ENCODE measurements at places on chromosomes 1 and 21.

DNA sequence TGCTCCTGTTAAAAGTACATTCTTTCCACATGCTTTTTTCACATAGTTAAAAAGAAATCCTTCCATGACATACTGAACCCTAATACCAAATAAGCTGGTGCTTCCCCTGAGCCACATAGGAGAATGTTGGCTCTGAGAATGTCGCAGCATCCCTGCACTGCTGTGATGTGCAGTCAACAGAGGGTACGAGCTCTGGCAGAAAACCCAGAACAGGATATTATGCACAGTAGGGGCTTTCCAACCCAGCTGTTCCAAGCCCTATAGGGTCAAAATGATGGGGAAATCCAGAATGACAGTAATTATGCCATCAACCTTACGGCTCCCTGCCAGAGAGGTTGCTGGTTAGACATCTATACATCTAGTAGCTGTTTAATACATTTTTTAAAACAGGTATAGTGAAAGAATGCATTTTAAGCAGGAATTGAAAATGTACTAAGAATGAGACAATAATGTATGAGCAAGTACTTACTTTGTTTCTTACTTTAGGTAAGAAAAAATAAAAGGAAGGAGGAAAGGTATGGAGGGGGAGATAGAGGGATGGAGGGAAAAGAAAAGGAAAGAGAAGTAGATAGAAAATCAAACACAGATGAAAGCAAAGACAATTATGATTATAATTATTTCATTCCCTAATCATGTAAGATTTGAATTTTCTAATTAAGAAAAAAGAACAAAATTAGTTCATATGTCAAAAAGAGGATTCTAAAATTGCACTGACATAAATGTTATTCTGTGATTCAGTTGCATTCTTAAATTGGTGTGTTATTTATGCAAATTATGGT is 126.0 kb downstream of the NR5A2 start:
- no peak for DNase-seq

DNA sequence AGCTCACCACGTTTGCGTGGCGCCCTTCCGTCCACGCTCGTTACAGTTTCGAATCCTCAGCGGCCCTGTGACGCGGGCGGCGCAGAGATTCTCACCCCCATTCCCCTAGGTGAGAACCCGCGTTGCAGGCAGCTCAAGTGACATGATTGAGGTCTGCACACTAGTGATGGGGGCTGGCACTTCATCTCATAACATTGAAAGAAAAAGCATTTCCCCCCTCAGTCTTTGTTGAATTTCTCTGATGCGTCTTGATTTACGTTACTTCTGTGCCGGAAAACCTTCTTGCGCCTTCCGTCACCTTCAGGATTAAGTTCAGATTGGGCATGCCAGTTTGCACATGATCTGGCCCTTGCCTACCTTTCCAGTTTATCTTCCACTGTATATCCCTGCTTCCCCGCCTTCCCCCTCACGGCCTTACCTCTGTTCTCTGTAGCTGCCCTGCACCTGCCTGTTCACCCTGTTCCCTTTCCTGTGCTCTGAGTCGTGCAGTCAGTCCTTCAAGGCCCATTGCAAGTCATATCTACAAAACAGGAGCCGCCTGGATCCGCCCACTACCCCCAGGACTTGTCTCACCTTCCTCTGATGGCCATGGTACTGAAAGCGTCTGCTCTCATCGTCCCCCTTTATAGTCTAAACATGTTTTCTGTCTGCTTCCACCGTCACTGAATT is 1.1 kb downstream of the CTPS1 start:
- peak; percentile 17 for DNase-seq

GRCh38 chr1:154951901-154952657 is 3.8 kb downstream of the PBXIP1 start:
- DNase-seq, result no peak

DNA sequence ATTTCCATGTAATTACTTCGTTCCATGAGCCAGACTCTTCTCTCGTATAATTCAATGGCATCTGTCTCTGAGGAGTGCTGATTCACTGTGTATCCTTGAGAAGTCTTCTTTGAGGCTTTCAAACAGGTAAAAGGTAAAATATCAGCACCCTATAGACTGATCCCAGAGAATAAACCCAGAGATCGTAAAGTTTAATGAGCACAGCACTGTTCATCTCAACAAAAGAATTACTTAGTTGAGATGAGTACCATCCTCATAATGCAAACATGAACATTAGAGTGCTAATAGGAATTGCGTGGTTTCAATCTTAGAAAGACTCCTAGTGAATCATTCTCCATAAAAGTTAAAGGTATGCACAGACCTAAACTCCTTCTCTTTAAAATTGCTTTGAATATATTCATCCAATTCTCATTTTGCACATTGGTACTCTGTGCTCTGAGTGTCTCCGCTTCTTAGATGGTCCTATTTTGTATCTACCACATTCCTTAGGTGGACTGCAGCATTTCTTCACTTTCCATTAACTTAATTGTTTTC is 97.2 kb downstream of the TBX15 start:
- no peak for DNase-seq

DNA sequence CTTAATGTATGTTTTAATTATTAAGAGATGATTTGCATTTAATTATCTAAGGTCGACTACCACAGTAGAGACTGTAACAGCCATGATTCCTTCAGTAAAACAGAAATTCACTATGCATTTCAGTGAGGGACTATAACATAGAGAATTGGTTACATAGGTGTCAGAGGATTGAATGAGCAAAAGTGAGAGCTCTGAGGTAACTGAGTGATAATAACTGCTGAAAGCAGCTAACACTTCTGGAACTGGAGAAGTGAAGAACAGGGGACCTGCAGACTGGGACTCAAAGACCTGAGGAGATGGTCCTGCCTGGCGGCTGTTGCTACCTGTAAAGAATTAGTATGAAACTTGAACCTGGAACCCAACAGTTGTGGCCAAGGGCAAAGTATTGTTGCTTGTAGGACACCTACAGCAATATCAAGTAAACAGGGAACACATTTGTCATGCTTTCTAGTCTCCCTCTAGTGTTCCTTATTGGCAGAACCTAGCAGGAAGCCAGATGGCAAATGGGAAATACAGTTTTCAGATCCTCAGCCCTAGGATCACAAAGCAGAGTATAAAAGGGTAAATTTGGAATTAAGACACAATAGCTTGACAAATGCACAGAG is 110.6 kb downstream of the HS2ST1 start:
- DNase-seq, result peak; percentile 2

- no peak for DNase-seq
Observed at GRCh38 chr1:232687304-232687703, 57.4 kb upstream of the SIPA1L2 start.

DNA sequence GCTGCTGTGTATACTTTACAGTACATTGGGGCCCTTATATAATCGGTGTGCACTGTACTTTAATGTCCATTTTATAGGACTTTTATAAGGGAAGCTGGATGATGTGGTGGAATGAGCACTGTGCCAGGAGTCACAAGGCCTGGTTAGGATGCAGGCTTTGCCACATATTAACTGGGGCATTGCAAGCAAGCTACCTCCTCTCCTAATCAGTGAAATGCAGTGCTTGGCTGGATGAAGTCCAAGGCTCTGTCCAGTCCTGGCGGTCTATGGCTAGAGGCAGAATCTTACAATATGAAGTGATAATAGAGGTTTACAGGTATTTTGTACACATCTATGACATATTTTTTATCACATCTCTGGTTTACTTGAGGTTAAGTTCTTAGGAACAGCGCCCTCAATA is 1.7 kb upstream of the PKP1 start:
- no peak for DNase-seq

- DNase-seq, result no peak
Observed at GRCh38 chr1:228360533-228361313, 45.9 kb downstream of the TRIM11 start.

- no peak for DNase-seq
Observed at GRCh38 chr1:165634154-165634921, 3.3 kb downstream of the MGST3 start.

- DNase-seq, result no peak
Observed at GRCh38 chr1:28508435-28508754, 2.6 kb downstream of the RCC1 start.

GRCh38 chr1:30363031-30363430 is 360.4 kb downstream of the MATN1 start:
- no peak for DNase-seq

GRCh38 chr1:3012456-3013291 is 8.6 kb upstream of the ACTRT2 start:
- no peak for DNase-seq
